ENCODE measurements at places on chromosomes 6 and 20. TPM values are rescaled to one million over a fixed set of nuclear protein-coding genes. Genes with fewer than 3 reads are reported as not detected.

DNA sequence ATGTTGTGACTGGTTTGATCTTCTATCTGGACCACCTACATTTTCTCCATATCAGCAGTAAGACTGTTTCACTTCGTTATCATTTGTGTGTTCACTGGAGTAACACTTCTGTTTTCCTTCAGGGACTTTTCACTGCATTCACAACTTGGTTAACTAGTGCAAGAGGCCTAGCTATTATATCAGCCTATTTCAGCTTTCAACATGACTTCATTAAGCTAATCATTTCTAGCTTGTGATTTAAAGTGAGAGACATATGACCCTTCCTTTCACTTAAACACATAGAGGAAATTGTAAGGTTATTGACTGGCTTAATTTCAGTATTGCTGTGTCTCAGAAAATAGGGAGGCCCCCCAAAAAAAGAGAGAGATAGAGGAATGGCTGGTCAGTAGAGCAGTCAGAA, 622.8 kb upstream of the NRSN1 start:
- no peaks in the 10 kb centered on the region for H3K27me3 ChIP-seq
- no peaks in the 10 kb centered on the region for H3K4me1 ChIP-seq
- H3K4me3 ChIP-seq = no peak overlapping the region
- no peak for DNase-seq
- H3K36me3 ChIP-seq = no peaks in the 10 kb centered on the region
- H3K27ac ChIP-seq = no peak overlapping the region

- DNase-seq = no peak
- H3K27ac ChIP-seq = no peak overlapping the region
- no peaks in the 10 kb centered on the region for H3K4me1 ChIP-seq
- H3K36me3 ChIP-seq = no peaks in the 10 kb centered on the region
- H3K4me3 ChIP-seq = no peak overlapping the region
Measured at GRCh38 chr6:104431096-104431495, 428.6 kb downstream of the HACE1 start.

DNA sequence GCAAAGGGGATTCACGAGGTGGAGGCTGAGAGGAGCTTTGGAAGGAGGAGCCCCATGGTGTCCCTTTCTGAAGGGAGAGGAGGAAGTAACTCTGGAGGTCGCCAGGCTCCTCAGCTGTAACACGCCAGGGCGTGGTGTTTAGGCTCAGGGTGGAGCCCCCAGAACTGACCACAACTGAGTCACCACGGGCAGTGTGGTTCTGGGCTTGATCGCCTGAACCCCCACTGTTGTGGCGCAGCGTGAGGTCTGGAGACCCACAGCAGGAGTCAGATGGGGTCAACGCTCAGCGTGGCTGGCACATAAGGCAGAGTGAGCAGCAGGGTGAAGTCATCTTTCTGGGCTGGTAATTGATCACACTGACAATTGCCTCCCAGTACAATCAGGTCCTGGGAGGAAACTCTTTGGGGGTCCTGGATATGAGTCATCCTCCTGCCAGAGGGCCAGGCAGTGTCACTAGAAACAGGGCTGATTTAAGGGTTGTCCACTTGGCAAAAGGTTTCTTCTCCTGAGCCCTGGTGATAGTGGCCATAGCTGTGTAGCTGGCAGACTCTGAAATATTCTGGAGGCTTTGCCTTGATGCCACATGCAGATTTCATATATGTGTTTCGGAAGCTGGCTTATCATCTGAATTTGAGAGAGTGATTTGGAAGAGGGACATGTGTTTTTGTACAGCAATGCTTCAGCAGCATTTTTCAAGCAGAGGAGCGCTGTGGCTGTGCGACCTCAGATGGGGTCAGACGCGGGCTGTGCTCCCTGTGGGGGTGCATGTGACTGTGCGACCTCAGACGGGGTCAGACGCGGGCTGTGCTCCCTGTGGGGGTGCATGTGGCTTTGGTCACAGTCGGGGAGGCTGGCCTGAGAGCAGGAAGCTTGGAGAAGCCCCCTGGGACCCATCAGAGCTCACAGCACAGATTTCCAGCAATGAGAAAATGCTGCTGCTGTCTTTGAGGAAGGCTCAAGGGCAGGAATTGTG, 50.0 kb downstream of the SYNJ2 start:
- H3K27me3 ChIP-seq = no peaks in the 10 kb centered on the region
- H3K36me3 ChIP-seq = peaks cover 38% of the 10 kb centered on the region

DNA sequence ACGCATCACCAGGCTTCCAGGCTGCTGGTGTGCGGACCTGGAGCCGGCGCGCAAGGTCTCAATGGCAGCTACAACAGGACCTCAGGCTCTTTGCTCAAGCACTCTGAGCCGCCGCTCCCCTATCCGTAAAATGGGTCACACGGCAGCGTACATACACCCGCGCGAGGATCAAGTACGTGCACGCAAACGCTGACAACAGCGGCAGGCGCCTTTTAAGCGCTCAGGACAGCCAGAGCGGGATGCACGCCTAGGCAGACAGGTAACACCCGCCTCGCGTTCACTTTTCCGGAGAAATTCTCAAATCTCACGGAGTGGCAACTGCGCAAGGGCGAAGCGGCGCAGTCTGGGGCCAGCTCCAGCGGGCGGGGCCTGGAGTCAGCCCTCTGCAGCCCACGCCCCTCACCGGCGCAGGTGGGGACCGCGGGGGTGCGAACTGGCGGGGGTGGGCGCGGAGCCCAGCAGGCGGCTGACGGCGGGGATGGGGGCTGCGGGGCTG, 535 bp downstream of the EXOC2 start:
- H3K4me3 ChIP-seq = peak overlapping the region; percentile 98
- peak; percentile 22 for DNase-seq
- peaks cover 9% of the 10 kb centered on the region for H3K4me1 ChIP-seq
- H3K27ac ChIP-seq = peak overlapping the region; percentile 68
- no peaks in the 10 kb centered on the region for H3K27me3 ChIP-seq

- H3K27ac ChIP-seq = no peak overlapping the region
- H3K4me3 ChIP-seq = no peak overlapping the region
- no peaks in the 10 kb centered on the region for H3K36me3 ChIP-seq
- peaks cover 20% of the 10 kb centered on the region for H3K27me3 ChIP-seq
- DNase-seq = no peak
- peaks cover 6% of the 10 kb centered on the region for H3K4me1 ChIP-seq
Measured at GRCh38 chr20:3729811-3730540, 2.5 kb upstream of the HSPA12B start.

MDFI gene
- total RNA-seq = 144 TPM

Measured in astrocyte (in vitro differentiated cells and primary cell).